NCI-H1436 (cell line): ENCODE measurements at places on chromosomes 13 and 19.

GRCh38 chr19:30757104-30757836 is 385.1 kb downstream of the ZNF536 start:
- no peak for DNase-seq

DNA sequence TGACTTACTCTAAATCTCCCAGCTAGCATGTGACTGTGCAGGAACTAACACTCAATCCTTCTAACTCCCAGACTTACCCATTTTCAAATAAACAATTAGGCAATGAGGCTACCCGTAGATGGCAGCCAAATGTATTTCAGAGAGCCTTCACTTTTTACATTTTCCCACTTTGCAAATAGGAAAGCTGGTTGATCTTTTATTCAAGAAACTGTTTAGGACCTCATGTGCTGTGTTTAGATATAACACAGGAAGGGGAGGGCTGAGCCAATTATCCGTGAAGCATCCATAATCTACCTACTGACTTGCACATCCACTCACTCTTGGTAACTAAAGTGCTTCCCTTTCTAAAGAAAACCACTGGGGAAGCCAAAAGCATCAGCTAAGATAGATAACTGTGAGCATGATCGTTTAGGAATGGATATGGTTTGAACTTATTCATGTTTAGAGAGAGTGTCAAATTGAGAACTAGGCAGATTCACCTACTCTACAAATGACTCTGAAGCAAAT is 33.4 kb downstream of the MBNL2 start:
- DNase-seq: no peak

DNA sequence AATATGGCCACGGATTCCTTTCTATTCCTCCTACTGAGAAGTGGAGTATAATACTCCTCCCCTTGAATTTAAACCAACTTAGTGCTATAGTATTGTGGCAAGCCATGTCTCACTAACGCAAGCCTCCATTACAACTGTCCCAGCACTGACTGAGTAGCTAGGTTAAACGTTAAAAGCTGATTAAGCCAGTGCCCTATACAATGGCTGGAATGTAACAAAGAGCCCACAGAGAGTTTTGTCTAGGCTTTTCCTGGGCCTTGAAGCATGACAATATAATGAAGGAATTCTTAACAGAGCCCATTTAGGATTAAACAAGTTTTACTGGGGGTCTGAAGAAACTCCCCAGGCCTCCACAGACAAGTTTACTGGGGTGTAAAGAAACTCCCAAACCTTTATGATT is 254.5 kb upstream of the DACH1 start:
- DNase-seq: no peak

DNA sequence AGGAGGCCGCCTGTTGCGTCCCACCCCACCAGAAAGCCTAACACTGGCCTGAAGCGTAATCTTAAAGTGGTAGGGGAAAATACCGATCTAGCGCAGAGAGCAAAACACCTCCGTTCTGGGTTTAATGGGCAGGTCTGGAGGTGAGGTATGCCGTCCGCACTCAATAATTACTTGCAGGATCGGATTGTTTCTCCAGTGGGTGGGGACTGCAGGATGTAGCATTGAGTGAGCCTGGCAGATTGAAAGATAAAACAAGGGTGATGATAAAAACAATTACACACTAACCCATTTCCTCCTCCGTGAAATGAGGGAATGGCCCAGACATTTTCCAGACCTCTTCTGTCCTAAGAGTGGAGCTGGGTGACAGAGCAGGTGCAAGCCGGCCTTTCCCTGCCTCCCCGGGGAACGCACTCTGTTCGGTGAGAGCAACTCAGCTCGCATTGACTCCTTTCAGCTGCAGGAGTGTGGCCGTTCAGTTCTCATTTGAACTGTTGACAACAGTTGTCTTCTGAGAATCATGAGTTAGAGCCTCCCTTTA is 110.2 kb upstream of the DOCK9 start:
- DNase-seq: peak; percentile 75

GRCh38 chr13:39039041-39039440 is 785 bp downstream of the NHLRC3 start:
- no peak for DNase-seq

DNA sequence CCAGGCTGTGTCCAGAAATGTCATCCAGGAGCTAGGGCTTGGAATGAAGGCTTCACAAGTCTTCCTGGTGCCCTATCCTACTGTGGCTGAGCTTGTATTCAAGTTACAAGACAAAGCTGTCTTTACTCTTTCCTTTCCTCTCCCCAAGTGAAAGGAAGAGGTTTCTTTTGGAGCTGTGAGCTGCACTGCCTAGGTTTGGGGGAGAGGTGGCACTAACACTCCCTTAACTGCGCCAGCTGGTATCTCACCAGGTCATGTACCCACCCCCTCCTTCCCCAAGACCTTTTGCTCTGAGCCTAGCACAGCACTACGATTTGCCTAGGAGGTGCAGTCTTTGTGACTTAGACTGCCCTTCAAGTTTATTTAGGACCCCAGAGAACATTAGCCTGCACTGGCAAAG is 2053.6 kb upstream of the PRR20A start:
- no peak for DNase-seq

DNA sequence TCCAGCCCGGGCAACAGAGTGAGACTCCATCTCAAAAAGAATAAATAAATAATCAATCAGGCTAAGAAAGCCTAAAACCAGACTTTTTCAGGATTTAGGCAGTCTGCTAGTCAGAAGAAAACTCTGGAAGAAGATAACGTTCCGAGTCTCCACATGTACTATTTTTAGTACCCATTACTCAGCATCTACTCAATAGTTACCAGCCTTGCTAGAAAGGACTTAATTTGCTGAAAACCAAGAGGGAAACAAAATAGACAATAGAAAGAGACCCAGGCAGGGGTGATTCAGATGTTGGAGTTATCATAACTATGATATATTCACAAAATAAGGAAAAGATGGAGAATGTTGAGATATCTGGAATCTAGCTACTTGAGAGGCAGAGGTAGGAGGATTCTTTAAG is 3.6 kb upstream of the LIN7B start:
- no peak for DNase-seq

GRCh38 chr13:73776151-73776785 is 357.9 kb downstream of the KLF12 start:
- no peak for DNase-seq

GRCh38 chr19:41753936-41754529 is 1.3 kb upstream of the CEACAM6 start:
- DNase-seq: peak; percentile 85

- no peak for DNase-seq
Observed at GRCh38 chr19:43723588-43723987, 7.7 kb downstream of the IRGC start.

DNA sequence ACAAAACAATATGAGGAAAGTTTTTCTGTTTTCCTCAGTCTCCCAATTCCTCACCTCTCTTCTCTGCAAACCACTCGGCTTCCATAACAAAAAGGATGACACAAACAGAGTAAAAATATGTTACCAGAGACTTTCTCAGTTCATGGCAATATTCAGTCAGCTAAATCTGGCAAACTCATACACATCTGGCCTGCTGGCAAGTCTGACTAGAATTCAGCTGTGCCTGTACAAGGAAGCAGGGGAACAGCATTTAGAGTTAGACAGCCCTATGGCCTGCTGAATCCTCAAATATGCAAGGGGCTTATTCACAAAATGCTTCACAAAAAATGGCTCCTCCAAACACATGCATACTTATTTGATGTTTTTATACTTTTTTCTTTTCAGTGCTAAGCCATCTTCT is 227.8 kb downstream of the ENOX1 start:
- no peak for DNase-seq

GRCh38 chr13:46666727-46667456 is 113.9 kb downstream of the LRCH1 start:
- DNase-seq: no peak

GRCh38 chr13:86765462-86765861 is 905.7 kb upstream of the SLITRK5 start:
- DNase-seq: no peak

DNA sequence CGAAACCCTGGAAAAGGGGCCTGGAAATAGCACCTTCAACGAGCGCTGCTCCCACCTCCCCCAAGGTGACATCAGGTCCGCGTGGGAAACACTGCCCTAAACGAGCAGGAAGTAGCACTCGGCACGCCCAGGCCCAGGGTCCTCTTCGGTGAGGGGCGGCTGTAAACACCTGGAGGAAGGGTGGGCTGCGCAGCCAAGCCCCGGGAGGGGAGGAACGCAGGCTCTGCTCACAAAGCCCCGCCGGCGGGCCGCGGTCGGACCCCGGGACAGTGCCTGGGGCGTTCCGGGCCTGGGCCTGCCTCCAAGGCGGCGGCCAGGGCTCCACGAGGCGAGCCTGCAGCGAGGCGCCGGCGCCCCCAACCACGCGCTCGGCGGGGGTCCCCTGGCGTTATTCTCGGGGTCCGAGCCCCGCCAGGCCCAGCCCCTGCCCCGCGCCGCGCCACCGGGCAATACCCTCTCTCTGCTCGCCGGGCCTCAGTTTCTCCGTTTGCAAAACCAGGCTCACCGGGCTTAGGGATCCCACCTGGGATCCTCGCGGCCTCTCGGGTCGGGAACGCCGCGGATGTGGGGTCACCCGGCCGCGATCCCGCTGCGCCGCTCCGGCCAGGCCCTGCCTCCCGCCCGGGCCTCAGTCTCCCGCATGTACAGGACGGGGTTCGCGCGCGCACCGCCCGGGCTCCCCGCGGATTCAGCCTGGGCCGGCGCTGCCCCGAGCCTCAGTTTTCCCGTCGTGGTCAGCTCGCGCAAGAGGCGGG is 630 bp downstream of the RNF126 start:
- DNase-seq: peak; percentile 20

GRCh38 chr19:17948514-17948900 is 15.7 kb downstream of the CCDC124 start:
- no peak for DNase-seq

DNA sequence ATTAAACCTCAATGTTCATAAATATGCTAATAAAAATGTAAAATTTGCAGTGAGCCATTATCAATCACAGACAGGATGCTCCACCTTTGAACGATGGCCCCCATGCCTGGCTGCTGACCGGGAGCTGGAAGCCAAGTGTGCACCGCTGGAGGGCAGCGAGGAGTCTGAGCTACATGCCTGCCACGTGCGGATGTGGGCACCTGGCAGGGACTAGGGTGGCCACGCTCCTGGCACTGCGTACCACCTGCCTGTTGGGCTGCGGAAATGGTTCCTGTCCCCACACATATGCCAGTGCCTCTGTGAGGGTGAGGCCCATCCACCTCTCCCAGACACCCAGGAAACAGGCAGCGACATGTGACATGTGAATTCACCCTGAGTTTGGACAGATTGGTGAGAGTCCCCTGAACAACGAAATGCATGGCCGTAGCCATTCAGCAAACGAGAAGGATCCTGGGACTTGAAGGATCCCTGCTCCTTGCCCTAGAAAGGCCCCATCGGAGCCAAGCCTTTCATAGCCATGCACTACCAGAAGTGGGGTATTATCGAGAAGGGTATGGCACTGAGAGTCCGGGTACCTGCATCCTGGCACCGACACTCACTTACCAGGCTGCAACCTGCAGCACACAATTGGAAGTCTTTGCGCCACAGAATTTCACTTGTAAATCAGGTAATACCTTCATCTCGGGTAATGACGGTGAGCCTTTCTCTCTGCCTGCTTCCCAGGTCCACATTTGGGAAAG is 35.8 kb downstream of the TSHZ3 start:
- no peak for DNase-seq

- no peak for DNase-seq
Observed at GRCh38 chr19:32945260-32945659, 26.5 kb downstream of the CEP89 start.

GRCh38 chr13:30443957-30444404 is 21.7 kb downstream of the UBE2L5 start:
- no peak for DNase-seq

DNA sequence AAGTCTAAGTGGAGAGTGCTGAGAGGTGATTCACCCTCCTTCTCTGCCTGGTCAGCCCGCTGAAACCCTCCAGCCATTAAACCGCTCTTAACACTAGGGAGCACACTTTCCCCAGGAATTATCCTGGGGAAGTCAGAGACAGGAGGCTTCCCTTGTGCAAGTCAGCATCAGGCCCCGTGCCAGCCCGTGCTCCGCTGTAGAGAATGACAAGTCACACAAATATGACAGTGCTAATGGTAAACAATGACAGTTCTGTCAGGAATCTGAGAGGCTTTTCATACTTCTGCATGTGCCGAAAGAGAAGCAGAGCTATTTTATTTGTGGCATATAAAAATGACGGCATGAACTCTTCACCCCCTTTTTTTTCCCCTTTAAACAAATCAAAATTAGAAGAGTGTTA is 816.9 kb upstream of the SLC10A2 start:
- DNase-seq: peak; percentile 35
